Heart left ventricle (tissue), 16 donors: ENCODE measurements at places on chromosomes 7 and 10. TPM values are rescaled to one million over a fixed set of nuclear protein-coding genes. Genes with fewer than 3 reads are reported as not detected.

HOXA1 gene
- total RNA-seq, result 0.66 TPM

APBB1IP gene
- 1.4 TPM for total RNA-seq

PRLHR gene
- not detected for total RNA-seq

MINDY4 gene
- total RNA-seq, result 2.6 TPM

SPDYE8 gene
- not detected for total RNA-seq

AMZ1 gene
- total RNA-seq, result 0.48 TPM

GPNMB gene
- total RNA-seq, result 290 TPM
